Activated gamma-delta T cell treated with anti-CD3 and anti-CD28 coated beads, Interleukin-2, amount 50 U/mL, for 16 hours (primary cell): ENCODE measurements at places on chromosomes 13 and 19.

- DNase-seq, result no peak
Measured at GRCh38 chr19:47467914-47468313, 3.8 kb downstream of the SLC8A2 start.

DNA sequence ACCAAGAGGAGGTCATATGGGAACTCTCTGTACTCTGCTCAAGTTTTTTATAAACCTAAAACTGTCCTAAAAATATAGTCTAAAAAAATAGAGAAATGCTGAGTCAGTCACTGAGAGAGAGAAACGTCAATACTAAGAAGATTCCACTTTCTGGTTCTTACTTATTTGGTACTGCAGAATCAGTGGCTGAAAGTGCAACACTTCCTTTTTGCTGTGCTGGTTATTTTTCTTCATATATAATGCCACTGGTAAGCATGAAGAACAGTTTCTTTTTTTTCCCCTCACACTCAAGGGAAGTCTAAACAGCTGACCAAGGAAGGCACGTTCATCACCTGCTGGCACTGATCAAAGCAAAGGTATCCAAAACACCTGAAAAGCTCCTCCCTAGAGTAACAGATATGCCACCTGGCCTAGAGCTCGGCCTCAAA is 44.3 kb upstream of the N4BP2L1 start:
- no peak for DNase-seq

GRCh38 chr13:73195091-73195490 is 136.3 kb downstream of the KLF5 start:
- DNase-seq, result no peak

- DNase-seq, result no peak
Measured at GRCh38 chr13:51717786-51718398, 86.1 kb downstream of the DHRS12 start.
